ENCODE measurements at places on chromosomes 12 and 14.

- no peak for DNase-seq
Observed at GRCh38 chr14:102389246-102389645, 26.5 kb downstream of the TECPR2 start.

GRCh38 chr14:95535226-95536021 lies 574 bp downstream of the GLRX5 start:
- no peak for DNase-seq

DNA sequence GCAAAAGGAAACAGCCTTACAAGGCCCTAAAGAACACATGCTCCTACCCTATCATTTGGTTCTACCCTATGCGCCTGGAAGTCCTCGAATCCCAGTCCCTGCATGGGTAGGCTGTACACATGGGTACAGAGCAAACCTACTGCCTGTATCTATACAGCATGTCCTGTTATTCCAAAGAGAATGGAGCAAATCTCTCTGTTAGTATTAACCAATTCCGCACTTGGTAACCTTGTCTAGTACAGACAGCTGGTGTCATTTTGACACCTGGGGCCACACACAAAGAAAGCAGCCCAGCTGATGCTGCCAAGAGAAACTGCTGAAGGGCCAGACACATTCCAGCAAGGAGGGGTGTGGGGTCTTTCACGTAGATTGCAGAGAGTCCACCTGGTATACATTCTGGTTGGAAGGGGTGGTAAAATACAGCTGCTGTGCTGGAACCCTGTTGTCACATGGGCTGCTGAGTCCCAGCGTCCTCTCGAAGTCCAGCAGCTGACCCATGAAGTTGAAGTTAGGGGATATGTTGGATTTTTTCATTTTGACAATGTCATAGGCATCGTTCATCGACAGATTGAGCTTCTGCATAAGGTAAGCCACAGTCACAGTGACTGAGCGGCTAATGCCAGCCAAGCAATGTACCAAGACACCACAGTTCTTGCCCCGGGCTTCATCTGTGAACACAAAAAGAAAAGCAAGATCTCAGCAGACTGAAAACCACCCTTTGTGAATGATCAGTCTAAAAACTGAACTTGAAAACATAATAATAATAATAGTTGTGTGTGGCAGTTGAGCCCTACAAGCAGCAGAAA lies 3.2 kb downstream of the DUSP6 start:
- DNase-seq = no peak

DNA sequence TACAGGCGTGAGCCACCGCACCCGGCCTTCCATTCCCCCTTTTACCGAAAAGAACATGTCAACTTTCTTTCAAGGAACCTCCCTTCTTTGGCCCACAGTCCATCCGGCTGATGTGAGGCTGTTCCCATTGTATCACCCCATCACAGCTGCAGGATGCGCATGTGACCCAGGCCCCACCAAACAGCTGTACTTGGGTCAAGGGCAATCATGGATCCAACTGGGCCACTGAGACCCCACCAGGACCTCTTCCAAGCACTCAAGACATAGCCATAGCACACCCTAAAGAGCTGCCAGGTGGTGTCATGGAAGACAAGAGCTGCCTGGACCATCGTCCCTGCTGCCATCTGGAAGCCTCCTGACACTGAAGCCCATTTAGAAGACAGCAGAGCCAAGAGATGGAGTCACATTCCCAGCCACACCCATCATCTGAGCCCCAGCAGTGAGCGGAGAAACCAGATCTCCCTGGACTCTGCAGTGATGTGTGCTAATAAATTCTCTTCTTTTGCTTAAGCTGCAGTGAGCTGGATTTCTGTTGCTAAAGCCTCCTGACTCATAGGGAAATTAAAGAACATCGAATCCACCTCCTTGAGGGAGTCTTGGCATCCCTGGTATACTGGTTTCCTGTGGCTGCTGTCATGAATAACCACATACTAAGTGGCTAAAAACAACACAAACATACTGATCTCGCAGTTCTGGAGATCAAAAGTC lies 105.6 kb downstream of the KSR2 start:
- DNase-seq = no peak

- no peak for DNase-seq
Observed at GRCh38 chr14:37969511-37969979, 238.2 kb upstream of the SSTR1 start.

GRCh38 chr14:69643430-69644200 lies 32.2 kb downstream of the SUSD6 start:
- peak; percentile 94 for DNase-seq

- no peak for DNase-seq
Observed at GRCh38 chr12:122834104-122834920, 945 bp upstream of the HIP1R start.

- DNase-seq = no peak
Observed at GRCh38 chr14:37056473-37056872, 115.9 kb downstream of the SLC25A21 start.

DNA sequence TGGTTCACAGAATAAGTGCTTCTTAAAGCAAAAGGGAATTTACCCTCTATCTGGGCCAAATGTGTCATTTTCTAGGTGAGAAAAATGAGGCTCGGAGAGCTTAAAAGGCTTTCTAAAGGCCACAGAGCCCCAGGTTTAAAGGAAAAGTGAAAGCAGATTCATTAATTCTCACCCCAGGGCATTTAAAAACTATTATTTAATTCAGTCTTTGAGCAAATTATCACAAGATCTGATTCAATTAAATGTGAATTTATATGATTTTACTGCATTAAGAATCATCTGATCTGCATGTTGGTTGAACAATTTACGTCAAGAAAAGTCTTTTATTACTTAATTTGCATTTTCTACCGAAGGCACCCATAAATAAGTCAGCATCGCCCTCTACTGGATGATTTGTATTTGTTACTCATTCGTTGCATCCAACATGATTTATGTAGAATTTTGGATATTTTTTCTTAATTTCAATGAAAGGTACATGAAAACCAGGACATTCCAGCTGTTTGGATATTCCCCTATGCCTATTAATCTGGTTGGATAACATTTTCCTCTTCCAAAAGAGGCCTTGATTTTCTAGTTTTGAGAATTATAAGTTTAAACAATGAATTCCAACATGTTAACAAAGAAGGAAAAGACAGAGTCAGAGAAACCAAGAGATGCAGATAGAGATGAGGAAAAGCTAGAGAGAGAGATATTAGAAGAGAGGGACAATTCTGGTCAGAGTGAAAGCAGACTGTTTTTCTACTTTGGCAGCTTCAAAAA lies 19.1 kb upstream of the DHRS7 start:
- no peak for DNase-seq

- DNase-seq = no peak
Observed at GRCh38 chr12:58977476-58977875, 57.2 kb upstream of the LRIG3 start.

DNA sequence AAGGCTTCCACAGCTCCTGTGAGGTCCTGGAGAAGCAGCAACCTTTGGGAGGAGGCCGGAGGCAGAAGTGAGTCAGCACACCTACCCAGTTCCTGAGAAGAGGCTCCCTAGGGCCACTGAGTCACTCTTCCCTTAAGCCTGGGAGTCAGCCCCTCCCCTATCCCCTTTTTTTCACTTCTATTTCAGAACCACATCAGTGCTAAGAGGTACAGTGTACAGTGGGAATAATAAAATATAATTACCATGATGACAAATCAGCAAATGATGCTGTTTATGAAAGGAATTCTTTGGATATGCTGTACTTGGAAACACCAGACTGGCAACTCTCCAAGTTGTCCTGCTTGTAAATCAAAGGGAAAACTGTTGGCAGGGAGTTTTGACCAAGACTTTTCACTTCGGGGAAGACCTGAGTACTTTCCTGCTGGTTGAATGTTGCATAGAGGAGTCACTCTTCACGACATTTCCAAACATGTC lies 7.8 kb upstream of the TBPL2 start:
- DNase-seq = no peak

DNA sequence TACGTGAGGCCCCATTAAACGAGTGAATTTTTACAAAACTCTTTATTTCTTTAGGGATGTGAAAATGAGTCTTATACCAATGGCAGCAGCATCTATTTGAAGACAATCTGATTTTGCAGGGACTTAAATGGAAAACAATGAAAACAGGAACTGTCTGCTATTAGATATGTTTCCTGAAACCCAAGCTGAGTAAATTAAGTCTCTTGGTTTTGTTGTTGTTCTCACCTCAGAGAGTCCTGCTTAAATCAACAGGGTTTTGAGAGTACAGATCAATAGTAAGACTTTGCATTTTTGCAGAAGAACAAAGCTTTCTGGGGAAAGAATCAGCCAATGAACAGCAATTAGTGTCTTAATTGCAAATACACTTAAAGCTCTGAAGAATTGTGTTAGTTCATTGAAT lies 39.1 kb upstream of the LGR5 start:
- no peak for DNase-seq

GRCh38 chr12:124177276-124177950 lies 117.5 kb upstream of the RFLNA start:
- no peak for DNase-seq

DNA sequence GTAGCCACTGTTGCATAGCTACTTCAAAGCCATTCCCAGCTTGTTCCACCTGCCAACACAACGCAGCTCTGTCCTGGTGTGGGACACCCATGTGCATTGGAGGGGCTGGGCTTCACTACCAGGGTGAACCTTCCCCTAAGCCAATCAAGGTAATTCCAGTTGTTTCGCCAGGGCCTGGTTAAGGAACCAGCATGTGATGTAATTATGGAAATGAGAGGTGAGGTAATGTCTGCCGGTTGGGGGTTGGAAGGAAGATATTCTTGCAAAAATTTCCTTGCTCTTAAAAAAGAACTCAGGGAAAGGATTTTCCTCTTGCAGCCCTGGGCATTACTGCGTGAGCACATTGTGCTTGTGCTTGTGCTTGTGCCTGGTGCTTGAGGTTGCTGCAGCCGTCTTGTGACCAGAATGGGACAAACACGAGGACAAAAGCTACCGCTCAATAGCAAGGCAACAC lies 14.9 kb downstream of the TUBA1C start:
- DNase-seq = no peak

GRCh38 chr14:37583358-37584210 lies 11.5 kb downstream of the FOXA1 start:
- peak; percentile 74 for DNase-seq

DNA sequence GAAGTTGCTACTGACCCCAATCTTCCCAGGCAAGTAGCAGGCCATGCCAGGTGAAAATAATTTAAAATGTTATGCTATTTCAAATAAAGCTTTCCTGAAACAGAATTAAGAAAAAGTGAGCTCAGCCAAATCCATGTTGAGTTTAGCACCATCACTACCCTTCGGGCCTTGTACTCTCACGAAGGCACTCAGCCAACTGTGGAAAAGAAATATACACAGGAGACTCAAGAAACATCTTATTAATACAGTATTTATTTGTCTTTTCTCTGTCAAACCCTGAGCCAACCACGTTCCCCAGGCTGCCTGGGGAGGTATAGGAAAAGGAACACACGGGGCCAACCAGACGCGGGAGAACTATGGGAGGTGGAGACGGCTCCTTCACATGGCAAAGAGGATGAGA lies 10.9 kb downstream of the ATP5MC2 start:
- DNase-seq = no peak

- DNase-seq = no peak
Observed at GRCh38 chr14:45156067-45156466, 20.3 kb downstream of the FANCM start.

DNA sequence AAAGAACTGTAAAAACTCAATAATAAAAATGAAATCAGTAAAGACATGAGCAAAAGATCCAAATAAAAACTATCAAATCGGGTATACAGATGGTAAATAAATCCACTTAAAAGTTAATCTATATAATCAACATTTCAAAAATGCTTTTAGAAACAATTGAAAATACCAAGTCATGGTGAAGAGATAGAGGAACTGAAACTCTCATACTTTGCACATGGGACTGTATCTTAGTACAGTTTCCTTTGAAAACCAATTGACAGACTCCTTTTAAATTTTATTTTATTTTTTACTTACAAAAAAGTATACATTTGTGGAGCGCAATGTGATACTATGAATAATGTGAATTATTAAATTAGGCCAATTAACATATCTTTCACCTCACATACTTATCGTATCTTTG lies 98.6 kb upstream of the FAR2 start:
- DNase-seq = no peak

DNA sequence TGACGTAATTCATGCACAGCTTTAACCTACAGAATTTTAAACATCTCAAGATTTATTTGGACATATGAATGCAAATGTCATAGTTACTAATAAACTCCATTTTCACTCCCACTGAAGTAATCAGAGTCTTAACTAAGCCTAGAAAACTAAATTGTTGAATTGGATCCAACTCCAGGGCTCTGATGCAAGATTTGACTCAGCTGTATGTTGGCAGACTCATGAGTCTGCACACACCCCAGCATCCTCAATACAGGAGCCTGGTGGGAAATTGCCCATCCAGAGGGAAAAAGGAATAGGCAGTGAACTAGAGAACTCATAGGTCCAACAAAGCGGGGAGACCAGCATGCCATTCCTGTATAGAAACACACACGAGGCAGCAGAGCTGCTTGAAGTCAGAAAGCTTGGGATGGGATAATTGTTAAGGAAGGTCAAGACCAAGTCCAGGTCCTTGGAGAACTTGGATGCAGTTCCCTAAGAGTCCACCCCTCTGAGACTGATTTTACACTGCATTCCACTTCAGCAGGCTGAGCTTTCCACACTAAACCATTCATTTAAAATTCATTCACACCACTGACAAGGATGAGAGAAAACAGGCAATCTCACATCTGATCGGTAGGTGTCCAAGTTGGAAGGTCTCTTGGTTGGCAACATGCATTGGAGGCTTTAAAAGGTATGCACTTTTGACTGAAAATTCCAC lies 14.4 kb downstream of the TMTC1 start:
- DNase-seq = no peak

DNA sequence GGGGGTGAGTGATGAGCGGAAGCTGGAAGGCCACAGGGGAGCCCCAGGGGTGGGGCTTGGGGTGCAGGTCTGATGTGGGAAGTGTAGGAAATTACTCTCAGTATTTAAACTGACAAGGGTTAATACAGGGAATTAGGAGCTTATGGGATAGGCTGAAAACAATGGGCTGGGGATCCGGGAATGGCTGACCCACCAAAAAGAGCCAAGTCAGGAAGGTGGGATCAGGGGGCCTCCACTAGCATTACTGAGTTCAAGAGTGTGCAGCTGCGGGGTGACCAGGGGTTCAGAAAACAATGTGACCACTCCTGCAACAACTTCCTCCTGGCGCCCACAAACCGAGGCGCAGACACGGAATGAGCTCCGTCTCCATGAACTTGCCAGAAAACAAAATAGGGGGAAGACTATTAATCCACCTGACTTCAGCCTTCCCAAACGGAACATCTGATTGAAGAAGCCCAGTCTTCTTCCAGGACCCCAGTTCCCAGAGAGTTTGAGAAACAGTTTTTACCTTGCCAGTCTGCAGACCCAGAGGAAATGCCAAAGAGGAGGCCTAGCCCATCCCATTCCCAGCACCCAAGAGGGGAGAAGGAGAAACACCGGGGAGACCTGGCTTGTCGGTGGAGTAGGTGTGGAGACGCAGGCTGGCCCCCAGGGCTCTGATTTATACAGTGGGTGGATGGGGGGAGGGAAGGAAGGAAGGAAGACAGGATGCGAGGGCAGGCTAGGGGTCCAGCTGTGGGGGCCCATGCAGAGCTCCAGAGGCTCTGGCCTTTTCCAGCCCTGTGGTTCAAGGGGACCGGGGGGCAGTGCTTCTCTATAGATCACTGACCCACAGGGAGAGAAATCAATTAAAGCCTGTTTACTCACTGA lies 16.5 kb upstream of the YY1 start:
- no peak for DNase-seq
